ENCODE measurements at places on chromosomes 1 and 21.

GRCh38 chr21:44551340-44551961 lies at the start of gene KRTAP10-2:
Gene KRTAP10-2 (minus strand): TSS chr21:44551505. CDS start chr21:44551458, 47 bp downstream.
- no peak for DNase-seq

GRCh38 chr21:35896060-35896459 lies 164.3 kb downstream of the SETD4 start:
- DNase-seq: no peak

DNA sequence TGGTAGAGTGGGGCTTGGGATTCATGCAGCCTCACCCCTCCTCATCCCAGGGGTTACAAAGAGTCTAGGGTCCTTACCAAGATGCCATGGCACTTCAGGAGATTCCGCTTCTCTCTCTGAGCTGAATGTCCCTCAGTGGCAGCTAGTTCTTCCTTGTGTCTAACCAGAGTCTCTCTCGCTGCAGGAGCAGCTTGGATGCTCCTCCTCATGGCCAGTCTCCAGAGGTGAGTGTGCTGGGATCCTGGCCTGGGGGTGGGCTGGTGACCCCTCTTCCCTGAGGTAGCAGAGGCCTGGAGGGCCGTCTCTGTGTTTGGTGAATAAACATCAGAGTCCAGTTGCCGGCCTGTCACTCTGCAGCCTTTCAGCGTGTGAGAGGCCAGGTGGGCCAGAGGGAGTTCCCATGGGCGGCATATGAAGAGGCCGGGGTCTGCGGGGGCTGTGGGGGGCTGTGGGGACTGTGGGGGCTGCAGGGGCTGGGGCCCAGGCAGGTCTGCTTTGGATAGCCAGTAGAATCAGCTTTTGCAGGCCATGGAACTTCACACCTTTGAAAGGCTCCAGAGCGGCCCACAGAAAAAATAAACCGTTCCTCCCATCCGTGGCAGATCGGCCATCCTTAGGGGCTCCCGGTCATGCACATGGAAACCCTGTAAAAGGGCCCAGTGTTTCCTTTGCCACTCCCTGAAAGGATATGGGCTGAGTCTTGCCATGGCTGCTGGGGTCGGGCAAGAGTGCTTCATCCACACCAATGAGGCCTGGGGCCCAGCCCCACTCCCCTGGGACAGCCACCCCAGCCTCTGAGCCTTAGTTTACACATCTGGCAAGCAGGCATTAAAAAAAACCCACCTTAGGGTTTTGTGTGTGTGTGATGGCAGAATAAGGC lies 256.4 kb downstream of the FOXD2 start:
- DNase-seq: no peak

DNA sequence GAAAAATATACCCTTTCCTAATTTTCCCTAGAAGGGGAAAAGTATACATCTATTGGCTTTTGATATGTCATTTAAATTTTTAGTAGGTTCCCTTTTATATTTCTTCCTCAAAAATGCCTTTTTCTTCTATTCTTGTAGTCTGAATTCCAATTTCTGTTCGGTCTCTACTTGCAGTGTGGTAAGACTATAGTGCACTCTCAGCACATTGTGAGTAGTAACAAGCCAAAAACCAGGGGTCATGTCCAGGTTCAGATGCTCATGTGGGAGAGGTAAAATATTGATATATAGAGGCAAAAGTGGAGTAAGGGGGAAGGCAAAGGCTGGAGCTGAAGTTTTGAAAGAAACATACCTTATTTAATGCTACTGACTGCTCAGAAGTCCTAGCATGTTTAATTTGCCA lies 4.0 kb upstream of the FCGR2A start:
- DNase-seq: no peak

DNA sequence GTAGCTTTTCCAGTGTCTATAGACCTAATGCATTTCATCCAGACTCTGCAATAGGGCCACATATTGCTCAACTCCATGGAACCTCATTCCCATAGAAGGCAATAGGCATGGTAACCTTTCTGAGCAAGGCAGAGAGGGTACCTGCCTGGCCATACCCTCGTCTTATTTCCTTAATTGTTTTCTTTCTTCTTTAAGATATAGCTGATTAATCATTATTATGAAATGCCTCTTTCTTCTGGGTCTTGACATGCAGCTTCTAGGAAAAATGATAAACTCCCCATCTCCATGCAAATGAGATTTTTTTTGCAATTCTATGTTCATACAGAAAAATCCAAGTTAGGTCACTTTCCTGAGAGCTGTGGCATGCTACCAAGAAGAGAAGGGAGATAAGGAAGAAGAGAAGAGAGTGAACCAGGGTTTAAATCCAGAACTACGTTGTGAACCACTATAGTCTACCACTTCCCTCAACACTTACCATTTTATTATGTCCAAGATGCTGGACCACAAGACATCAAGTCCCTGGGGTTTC lies 33.0 kb upstream of the IL20 start:
- no peak for DNase-seq

GRCh38 chr1:52669696-52670095 lies 28.5 kb downstream of the COA7 start:
- no peak for DNase-seq

DNA sequence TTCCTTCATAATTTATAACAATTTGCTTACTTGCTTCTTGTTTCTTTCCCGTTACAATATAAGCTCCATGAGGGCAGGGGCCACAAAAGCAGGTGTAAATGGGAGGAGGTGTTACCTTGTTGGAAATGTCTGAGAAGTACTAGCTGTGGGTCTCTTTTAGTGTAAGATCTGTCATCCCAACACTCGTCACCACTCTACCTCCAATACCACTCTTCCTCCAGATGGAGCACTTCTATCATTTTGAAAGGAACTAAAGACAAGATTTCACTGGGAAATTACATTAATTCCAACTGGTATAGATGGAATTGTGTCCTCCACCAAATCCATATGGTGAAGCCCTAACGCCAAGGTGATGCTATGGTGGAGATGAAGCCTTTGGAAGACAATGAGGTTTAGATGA lies 53.0 kb upstream of the CPLANE2 start:
- no peak for DNase-seq

GRCh38 chr1:162361349-162361748 lies 15.3 kb downstream of the SPATA46 start:
- DNase-seq: no peak

- DNase-seq: no peak
These were observed 2.5 kb upstream of the WNT2B start for GRCh38 chr1:112506306-112506705.

GRCh38 chr1:210416681-210417080 lies 88.0 kb downstream of the HHAT start:
- no peak for DNase-seq

DNA sequence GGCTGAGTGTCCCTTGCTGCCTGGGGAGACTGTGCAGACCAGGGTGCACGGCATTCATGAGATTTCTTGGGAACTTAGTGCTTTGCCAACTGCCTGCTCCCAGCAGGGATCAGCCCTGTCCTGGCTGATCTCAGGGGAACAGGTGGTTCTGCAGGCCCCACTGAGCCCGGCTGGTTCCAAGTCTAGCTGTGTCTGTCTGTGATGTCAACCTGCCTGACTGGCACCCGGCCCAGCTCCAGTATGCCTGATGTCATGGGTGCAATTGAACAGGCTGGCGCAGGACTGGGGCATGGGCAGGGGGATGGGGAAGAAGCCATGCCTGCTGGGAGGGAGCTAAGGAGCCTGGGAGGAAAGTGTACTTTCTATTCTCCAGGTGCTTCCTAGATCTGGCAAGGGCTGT lies 227.1 kb downstream of the GRIK3 start:
- no peak for DNase-seq

- no peak for DNase-seq
These were observed 10.7 kb downstream of the SEMA6C start for GRCh38 chr1:151135433-151136385.

- DNase-seq: peak; percentile 13
These were observed 77.0 kb downstream of the CTH start for GRCh38 chr1:70487910-70488665.

DNA sequence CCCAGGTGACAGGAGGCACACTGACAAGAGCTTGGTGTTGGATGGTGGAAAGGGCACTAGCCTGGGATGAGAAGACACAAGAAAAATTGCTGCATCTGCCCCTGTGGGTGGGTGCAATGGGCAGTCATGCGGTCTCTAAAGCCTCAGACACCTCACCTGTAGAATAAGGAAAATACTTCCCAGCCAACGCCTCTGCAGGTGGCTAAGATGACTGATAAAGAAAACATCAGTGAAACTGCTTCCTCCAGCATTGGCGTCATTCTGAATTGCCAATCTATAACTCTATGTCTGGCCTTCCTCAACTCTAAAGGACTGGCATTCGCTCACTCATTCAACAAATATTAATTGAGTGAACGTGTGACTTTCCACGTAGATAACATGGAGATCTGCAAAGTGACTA lies 100.4 kb upstream of the F3 start:
- no peak for DNase-seq

DNA sequence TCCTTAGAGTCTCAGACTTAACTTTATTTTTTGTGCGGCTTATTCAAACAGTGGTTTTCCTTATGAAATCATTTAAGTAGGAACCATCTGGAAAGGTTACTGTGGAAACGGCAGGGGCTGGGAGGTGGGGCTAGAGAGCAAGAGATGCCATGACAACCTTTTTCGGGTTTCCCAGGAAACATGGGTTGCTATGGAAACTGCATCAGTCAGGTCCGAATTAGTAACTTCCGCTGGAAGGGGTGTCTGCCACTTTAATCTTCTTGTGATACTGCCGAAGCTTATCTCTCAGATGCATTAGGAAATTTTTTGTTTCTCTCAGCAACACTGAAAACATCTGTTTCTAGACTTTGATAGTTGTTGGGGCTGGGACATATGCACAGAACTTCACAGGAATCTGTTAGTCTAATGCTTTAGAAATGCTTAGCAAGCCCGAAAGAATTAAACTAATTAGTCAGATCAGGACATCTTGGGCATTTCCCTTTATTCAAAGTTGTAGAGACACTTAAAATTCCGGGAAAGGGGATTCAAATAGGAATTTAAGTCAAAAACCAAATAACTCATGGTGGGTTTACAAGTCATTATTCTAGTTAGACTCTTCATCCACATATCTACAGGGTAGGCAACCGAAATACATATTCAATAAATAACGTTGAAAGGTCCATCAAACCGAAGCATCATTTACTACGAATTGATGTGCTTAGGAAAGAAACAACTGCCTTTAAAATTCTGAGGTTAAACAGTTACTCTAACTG lies 2.6 kb downstream of the KCNA3 start:
- DNase-seq: peak; percentile 47

DNA sequence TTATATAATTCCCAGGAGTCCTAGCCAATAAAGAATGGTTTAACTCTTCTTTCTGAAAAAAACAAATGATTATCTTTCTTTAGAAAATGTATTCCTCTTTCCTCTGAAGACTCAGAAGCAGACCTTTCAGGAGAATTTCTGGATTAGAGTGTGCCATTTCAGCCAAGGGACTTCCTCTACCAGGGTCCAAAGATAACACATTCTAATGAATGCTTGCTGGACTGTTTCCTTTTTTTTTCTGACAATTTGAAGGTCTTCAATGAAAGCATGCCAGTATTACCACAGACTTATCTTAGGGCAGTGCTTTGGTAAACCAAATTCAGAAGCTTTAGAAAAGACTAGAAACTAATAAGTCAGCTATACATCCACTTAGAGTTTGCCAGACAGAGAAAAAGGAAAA lies 80.5 kb downstream of the RERE start:
- no peak for DNase-seq

- no peak for DNase-seq
These were observed 17.8 kb downstream of the CAPZB start for GRCh38 chr1:19467199-19468187.

DNA sequence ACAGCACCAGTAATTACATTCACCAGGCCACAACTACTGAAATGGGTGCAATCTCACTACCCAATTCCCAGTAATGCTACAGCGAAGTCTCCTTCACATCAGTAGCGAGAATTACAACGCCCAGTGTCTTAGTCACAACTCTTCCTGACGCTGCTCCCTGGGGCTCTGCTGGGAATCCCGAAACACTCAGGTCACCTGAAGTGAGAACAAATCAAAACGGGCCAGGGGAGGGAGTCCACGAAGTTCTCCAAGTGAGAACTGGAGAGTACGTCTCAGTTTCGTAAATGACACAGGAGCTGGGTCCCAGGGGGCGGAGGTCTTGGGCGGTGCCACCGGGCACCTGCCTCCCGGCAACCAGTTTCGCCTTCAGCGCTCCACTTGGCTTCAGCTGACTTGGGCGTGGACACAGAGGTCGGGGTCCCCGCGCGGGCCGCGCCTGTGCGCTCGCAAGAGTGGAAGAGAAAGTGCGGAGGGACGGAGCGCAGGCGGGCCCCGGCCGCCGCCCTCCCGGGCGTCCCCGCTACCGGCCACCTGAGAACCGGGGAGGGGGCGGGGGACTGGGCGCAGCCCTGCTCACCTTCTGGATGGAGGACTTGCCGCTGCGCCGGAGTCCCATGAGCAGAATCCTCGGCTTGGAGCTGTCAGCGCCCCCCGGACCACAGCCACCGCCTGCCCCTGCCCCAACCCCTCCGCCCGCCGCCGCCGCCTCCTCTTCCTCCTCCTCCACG lies 575 bp downstream of the RRAGC start:
- DNase-seq: no peak

GRCh38 chr21:29626801-29627470 lies 312.9 kb downstream of the GRIK1 start:
- DNase-seq: no peak

GRCh38 chr1:5933676-5934057 lies 58.6 kb downstream of the NPHP4 start:
- no peak for DNase-seq

DNA sequence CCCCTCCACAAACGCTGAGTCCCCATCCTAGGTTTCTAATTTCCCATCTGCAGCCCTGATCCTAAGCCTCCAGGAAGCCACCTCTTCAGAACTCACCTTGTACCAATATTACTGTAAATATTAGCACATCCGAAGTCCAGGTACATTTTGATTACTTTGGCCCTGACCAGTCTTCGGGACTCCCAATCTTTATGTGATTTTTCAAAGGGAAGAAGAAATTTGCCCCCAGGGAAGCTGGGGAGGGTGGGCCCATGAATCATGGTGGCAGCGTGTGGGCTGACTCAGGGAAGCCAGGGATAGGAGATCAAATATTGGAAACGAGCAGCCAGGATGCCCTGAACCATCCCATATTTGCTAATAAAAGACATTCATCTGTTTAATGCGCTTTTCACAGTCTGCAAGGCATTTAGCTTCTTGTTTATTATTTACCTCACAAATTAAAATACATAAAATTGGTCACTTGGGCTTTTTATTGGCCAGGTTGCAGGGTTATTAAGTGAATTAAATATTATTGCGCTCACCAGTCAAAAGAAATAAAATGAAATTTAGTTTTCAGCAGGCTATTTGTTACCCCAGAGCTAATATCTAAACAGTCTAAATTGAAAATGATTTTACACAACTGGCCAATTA lies 46.6 kb downstream of the KIAA0040 start:
- DNase-seq: no peak

GRCh38 chr1:245983294-245983967 lies 523.6 kb downstream of the SMYD3 start:
- DNase-seq: no peak

- no peak for DNase-seq
These were observed 488 bp downstream of the DBT start for GRCh38 chr1:100249155-100249536.

Measured in hippocampal formation (tissue), 2 donors.